Activated naive CD8-positive, alpha-beta T cell treated with anti-CD3 and anti-CD28 coated beads, Interleukin-2, amount 50 U/mL, for 24 hours (primary cell): ENCODE measurements at places on chromosomes 4 and X.
A peak's percentile ranks its signal among the peaks of the same experiment; 100 is the strongest.

GRCh38 chrX:10485326-10485725, 135.1 kb downstream of the MID1 start:
- DNase-seq = no peak

DNA sequence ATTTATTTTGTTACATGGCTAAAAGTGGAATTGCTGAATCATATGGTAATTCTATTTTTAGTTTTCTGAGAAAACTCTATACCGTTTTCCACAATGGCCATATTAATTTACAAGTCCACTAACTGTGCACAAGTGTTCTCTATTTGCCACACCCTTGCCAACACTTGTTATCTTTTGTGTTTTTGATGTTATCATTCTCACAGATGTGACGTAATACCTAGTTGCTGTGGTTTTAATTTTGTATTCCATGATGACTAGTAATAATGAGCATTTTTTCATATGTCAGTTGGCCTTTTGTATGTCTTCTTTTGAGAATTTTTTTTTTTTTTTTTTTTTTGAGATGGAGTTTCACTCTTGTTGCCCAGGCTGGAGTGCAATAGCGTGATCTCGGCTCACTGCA, 164.2 kb upstream of the SPANXN4 start:
- DNase-seq = no peak

DNA sequence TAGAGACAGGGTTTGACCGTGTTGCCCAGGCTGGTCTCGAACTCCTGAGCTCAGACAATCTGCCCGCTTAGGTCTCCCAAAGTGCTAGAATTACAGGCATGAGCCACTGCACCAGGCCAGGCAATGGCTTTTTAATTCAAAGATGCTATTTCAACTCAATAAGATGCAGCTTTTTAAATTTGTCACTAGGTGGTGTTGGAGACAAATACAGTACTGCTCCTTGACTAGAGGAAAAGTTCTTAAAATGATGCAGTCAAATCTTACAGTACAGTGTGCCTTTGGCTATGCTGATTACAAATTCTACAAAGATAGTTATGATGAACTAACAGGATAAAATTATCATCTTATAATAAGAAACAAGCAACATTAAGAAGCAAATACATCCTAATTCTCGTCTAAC, 441.1 kb downstream of the KCNIP4 start:
- no peak for DNase-seq

DNA sequence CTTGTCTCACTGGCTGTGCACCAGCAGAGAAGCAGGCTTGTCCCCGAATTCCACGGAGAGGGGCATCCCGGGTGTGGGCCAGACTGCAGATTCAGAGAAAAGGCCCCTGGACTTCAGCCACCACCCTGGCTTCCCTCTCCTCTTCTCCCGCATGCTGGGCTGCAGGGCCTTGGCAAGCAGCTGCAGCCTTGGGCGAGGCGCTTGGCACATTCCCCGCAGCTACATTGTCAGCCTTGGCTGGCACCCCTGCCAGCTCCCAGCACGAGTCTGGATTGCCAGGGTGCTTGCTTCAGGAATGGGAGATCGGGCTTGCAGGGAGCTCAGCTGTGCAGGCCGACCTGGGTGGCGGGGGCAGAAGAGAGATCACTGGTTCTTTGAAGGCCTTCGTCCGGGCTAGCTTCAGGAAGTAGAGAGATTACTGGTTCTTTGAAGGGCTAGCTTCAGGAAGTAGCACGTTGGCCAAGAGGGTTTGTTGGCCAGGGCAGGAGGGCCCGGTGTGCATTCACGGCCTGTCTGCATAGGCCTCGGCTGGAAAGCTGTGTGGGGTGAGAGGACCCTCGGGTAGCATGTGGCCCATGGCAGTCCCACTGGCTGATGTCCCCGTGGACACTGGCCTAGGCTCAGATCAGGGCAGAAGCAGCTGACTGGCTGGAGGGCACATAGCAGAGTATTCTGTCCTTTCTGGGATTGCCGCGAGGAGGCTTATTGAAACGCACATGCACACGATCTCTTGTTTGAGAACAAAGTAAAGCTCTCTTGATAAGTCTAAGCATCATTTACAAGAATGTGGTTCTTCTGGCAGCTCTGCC, 2.7 kb downstream of the ABCD1 start:
- DNase-seq = no peak

DNA sequence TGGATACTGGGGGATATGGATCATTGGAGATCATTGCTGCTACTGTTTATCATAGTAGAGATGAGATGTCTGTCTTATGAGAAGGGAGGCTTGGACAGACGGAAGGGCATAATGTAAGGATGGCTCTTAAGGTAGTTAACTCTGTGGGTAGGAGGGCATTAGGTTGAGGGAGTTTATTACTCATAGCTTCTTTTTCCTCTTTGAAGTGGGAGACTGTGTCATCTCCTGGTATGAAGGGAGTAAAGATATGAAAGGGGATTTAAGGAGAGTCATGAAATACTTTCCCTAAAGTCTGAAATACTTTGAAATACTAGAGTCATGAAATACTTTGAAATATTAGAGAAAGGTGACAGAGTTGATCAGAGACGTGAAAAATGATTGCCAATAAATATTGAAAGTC, 255.5 kb upstream of the PITX2 start:
- DNase-seq = no peak

- peak; percentile 11 for DNase-seq
Observed at GRCh38 chr4:40515398-40516293, 114.0 kb downstream of the RBM47 start.

- DNase-seq = no peak
Observed at GRCh38 chr4:158254292-158254691, 44.0 kb downstream of the TMEM144 start.

DNA sequence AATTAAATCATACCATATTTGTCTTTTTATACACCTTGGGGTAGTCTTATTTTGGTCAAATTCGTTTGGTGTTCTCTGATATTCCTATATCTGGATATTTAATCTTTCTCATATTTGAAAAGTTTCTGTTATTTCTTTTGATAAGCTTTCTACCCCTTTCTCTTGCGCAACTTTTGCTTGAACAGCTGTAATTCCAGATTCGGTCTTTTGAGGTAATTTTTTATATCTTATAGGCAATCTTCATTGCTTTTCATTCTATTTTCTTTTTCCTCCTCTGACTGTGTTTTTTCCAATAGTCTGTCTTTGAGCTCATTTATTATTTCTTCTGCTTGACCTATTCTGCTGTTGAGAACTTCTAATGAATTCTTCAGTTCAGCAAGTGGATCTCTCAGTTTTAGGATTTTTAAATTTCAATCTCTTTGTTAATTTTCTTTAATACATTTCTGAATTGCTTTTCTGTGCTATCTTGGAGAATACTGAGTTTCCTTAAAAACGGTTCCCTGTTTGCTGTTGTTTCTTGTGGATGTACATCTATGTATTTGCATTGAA, 11.3 kb upstream of the MTHFD2L start:
- DNase-seq = no peak

GRCh38 chr4:96691521-96691920, 851.6 kb downstream of the PDHA2 start:
- no peak for DNase-seq

DNA sequence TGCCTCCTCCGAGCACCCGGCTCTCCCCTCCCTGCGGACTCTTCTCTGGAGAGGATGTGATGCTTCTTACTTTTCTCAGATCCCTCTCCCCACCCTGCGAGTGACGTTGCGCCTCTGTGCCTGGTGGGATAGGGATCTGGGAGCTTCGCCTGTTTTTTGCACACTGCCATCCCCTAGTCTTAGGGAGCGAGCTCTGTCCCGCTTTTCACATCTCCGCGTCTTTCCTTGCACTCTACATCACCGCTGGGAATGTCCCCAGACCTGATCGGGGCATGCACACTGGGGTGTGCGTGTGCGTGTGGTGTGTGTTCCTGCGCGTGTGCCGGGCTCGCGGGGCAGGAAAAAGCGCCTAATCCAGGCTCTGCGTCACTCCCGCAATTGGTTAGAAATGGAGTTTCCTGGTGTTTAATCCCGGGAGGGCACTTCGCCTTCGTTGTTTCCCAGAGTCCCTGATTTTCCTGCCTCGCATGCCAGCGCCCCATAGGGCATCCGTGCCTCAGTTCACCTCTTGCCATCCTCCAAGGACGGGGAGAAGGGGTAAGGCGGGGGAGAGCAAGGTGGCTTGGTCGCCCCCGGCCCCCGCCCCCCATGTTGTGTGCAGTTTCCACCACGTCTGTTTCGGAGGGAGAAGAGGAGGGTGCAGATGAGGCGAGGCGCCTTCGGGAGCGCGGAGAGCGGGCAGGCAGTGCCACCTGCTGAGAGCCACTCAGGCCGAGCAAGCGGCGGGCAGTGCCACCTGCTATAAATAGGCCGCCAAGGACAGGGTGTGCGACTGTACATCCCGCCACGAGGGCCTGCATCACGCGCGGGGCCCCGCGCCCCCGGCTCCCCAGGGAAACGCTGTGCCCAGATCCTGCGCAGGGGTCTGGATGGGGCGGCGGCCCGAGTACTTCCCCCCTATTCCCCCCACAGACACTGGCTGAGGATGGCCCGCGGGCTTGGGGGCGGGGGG, 759 bp upstream of the TBC1D1 start:
- DNase-seq = peak; percentile 50

GRCh38 chr4:46937493-46937892, 28.4 kb upstream of the COX7B2 start:
- no peak for DNase-seq

- DNase-seq = no peak
Observed at GRCh38 chrX:50475208-50475607, 4.6 kb upstream of the DGKK start.

GRCh38 chr4:2689825-2690700, 66.1 kb downstream of the TNIP2 start:
- DNase-seq = peak; percentile 65
